Cortex of kidney (tissue), 1 donor: ENCODE measurements at places on chromosomes 13 and 19.

DNA sequence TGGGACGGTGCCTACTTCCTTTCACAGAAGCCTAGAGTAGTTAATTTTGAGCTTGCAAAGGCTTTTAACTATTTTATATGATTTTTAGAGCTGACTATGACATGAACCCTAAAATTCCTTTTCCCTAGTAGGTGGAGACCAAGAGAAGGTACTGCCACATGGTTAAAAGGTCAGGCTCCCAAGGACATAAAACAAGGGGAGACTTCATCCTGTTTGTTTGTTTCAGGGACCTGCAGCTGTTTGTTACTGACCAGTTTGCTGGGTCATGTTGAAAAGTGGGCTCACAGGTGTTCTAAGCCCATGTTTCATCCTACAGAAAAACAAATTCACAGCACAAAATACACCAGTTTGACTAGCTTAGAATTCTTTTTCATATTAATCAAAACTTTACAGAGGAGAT is 3.9 kb upstream of the ZNF460 start:
- DNase-seq, result no peak

DNA sequence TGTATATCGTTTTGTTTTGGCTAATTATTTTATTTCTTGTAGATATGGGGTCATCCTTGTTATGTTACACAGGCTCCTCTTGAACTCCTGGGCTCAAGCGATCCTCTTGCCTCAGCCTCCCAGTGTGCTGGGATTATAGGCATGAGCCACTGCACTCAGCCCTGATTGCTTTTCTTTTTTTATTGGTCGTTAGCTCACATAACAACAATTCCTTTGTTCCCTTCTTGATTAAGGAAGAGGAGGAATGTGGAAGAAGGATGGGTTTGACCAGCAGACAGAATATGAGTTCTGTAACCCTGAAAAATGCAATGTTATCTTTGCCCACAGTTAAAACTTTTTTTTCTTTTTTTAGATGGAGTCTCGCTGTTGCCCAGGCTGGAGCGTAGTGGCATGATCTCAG is 11.4 kb downstream of the BRME1 start:
- no peak for DNase-seq

- DNase-seq, result no peak
Observed at GRCh38 chr19:13339869-13340268, 166.4 kb downstream of the CACNA1A start.

DNA sequence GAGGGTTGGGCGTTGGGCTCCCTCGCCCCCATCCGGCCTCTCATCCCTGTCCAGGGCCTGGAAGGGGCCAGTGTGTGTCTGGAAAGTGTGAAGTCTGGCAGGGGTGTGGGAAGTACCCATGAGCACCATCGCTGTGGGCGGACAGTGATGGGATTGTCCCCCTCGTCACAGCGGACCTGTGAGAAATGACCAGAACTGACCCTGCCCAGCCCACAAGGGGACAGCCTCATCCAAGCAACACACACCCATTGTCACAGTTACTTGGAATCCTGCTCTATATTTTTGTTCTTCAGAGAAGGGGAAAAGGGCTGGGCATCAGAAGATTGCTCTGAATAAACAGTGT is 18.6 kb downstream of the MCF2L start:
- no peak for DNase-seq

GRCh38 chr19:46025835-46026234 is 3.0 kb upstream of the PGLYRP1 start:
- no peak for DNase-seq

GRCh38 chr13:25778808-25779305 is 273.0 kb downstream of the SHISA2 start:
- DNase-seq, result no peak

DNA sequence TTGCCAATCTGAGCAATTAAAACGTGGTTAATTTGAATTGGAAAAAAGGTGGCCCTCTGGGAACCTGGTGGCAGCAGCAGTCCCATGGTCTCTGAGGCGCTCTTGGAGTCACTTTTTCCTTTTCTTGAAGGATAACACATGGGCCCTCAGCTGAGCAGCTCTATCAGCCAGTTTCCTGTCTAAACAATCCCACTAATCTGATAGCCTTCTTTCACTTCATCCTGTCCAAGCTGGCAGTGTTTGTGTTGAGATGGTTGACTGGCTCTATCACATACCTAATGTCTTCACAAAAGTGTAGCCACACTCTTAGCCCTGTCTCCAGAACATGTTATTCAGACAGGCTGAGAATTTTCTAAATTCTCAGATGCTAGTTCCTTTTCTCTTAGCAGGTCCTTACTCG is 10.7 kb downstream of the MZT1 start:
- DNase-seq, result no peak

DNA sequence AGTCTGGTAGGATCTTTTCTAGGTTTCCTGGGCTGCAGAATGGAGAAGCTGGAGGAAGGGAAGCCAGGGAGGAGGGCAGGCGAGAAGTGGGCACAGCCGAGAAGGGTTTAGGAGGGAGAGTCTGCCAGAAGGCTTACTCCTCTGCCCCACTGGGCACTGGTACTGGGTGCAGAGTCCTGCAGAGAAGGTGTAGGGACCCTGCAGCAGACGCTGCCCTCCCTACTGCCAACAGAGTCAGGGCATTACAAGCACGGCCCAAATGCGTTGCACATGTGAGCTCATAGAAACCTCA is 726 bp upstream of the PEPD start:
- no peak for DNase-seq

GRCh38 chr13:51628059-51628852 is 44.0 kb downstream of the WDFY2 start:
- no peak for DNase-seq

GRCh38 chr13:86562866-86563265 is 763.6 kb upstream of the SLITRK6 start:
- DNase-seq, result no peak

DNA sequence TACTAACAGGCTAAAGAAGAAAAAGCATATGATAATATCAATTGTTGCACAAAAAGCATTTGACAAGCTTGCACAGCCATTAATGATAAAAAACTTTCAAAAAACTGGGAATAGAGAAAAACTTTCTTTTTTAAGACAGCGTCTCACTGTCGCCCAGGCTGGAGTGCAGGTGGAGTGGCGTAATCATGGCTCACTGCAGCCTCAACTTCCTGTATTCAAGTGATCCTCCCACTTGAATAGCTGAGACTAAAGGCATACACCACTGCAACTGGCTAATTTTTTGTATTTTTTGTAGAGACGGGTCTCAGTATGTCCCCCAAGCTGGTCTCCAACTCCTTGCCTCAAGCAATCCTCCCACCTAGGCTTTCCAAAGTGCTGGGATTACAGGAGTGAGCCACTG is 382.8 kb downstream of the TSHZ3 start:
- no peak for DNase-seq

DNA sequence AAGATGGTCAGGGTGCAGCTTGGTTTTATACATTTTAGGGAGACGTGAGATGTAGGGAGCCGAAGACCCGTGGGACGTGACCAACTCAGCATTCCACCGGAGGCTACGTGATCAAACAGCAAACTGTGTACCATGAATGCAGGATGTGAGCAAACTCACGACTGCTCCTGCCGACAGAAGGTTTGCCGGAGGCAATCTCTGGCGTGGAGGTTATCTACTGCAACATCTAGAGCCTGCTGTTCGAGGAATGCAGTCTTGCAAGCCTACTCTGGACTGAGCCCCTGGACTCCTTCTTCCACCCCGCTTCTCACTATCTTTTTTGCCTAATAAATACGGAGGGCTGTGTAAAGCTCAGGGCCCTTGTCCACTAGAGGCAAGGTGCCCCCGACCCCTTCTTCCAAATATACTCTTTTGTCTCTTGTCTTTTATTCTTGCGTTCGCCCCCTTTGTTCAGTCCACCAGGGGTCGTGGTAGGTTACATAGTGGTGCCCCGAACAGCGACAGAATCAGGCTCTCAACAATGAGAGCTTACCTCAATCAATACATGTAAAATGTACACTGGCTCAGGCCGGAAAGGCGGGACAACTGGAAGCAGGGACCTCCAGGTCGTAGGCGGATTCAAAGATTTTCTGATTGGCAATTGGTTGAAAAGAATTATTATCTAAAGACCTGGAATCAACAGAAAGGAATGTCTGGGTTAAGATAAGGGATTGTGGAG is 8.9 kb upstream of the OR1I1 start:
- DNase-seq, result no peak

GRCh38 chr13:79691826-79692225 is 210.9 kb downstream of the NDFIP2 start:
- DNase-seq, result no peak

GRCh38 chr13:28447206-28447605 is 47.7 kb downstream of the FLT1 start:
- no peak for DNase-seq

DNA sequence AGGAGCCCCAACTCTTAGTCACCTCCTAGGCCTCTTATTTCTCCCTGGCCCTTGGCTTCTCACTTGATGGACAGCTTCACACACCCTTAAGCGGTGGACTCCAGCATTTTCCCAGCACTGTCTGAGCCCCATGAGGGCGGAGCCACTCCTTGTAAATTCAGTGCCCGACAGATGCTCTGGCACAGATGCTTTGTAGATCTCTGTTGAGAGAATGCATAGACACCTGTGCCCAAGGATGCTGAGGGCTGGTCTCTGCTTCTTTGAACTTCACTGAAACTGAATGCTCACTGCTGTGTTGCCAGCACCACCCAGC is 3.3 kb downstream of the SYCN start:
- no peak for DNase-seq

DNA sequence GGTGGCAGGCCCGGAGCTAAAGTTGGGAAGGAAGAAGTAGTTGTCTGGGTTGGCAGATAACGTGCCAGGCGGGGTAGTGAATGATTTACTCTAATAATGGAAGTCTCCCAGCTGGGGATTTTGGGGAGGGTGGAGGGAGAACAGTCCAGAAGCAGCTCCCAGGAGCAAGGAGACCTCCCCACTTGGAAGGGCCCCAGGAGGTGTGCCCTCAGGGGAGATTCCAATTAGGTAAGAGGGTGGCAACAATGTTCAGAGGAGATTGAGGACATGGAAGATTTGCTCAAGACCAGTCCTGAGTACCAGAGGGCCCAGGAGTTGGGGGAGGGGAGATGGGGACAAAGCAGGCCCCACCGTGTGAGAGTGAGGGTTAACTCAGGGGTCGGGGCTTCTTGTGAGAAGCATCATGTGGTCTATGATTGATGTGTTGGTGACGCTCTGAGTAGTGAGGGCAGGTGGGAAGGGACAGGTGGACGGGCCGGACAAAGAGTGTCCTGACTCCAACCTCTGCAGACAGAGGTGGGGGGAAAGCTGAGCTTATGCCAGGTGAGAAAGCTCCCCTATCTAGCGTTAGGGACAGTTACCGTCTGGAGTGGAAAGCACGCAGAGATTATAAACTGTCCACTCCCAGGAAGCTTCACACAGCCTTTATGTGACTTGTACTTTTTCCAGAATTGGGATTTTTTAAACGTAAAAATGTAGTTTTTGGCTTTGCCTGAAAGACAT is 3.5 kb downstream of the SPINT2 start:
- no peak for DNase-seq

GRCh38 chr13:34307607-34308006 is 489.7 kb downstream of the RFC3 start:
- DNase-seq, result no peak

- DNase-seq, result no peak
Observed at GRCh38 chr13:32453981-32454380, 26.1 kb upstream of the N4BP2L1 start.

- DNase-seq, result no peak
Observed at GRCh38 chr19:39481676-39482075, 1.0 kb downstream of the TIMM50 start.

GRCh38 chr19:18214779-18215433 is 11.1 kb upstream of the RAB3A start:
- no peak for DNase-seq

GRCh38 chr19:30271816-30272215 is 100.4 kb upstream of the ZNF536 start:
- DNase-seq, result no peak
